Fibroblast of skin of back (primary cell): ENCODE measurements at places on chromosomes 2 and 18.

GRCh38 chr2:120607996-120608395, 127.7 kb upstream of the GLI2 start:
- no peak for DNase-seq

DNA sequence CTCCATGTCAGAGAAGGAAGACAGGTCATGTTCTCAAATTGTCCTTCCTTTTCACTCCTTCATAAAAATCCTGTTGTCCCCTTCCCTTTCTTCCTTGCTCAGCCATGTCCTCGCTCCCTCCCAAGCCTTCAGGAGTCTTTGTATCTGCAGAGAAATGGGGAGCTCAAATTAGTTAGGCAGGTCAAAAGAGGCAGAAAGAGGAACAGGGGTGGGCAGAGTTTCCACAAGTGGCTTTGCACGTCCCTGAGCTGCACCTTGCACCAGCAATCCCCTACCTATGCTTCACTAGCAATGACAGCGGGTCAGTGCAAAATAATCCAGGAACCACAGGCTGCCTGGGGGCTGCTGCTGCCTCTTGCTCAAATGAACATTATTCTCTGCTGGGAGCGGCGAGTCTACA, 152.1 kb upstream of the ITGA6 start:
- no peak for DNase-seq

- no peak for DNase-seq
These were observed 226.7 kb upstream of the ZNF804A start for GRCh38 chr2:184371641-184372040.

- no peak for DNase-seq
These were observed 32.6 kb downstream of the CREG2 start for GRCh38 chr2:101354420-101355311.

GRCh38 chr2:136342138-136342537, 224.2 kb upstream of the CXCR4 start:
- DNase-seq, result no peak

DNA sequence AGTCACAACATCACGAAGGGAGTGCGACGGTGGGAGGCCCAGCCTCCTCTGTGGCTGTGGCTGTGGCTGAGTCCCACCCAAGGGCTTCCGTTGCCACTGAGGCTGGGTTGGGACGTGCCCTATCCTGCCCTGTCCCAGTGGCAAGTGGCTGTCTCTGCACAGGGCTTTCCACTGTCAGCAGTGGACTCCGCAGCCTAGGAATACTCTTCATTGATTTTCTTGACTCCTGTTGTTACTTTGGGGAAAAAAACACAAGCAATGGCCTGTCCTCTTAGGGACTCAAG, 122.7 kb downstream of the RAB3GAP1 start:
- DNase-seq, result no peak

DNA sequence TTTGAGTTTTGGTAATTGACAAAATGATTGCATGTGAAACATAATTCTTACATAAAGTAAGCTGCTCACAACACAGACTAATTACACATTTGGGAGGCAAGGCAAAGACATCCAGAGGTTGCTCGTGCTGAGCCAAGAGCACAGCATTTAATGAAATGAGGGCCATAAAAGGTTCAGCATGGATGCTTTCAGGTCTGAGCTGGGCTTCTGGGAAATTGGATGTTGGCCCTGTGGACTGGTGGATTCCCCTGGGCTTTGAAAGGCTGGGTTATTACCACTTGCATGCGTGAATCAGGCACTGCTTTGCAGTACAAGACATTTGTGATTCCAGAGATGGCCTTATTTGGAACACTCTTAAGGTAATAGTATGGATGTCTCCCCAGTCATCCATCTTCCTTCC, 533.5 kb upstream of the NRP2 start:
- DNase-seq, result peak; percentile 13

GRCh38 chr2:42854207-42854818, 61.9 kb upstream of the HAAO start:
- DNase-seq, result peak; percentile 59

DNA sequence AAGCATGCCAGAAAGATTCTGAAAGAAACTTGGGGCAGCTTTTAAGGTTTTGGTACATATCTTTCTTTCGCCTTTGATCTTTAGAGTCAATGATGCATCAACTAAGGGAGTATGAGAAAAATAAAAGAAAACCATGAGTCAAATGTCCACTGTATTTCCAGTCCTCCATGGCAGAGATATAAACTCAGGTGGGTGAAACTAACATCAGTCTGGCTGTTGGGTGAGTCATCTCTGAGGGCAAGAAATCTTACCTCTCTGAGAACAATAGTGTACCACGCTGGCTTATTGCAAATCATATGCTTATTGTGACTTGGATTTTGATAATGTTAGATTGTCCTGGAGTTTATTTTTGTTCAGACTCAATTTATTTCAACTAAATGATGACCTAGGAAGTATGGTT, 521.0 kb downstream of the PLCL1 start:
- DNase-seq, result no peak

DNA sequence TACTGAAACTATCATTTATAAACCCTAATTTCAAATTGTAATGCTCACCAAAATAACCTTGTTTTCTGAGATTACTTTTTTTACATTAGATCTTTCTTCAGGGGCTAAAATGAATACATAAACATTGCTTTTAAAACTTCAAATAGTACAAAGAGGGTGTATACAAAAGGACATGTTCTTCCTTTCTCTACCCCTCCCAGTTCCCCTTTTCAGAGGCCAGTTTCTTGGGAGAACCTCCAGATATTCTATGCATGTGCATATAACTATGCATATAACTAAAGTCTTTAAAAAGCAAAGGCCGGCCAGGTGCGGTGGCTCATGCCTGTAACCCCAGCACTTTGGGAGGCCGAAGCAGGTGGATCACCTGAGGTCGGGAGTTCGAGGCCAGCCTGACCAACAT, 10.6 kb upstream of the FAM117B start:
- DNase-seq, result no peak

GRCh38 chr2:126889496-126890135, 9.1 kb upstream of the TEX51 start:
- no peak for DNase-seq

DNA sequence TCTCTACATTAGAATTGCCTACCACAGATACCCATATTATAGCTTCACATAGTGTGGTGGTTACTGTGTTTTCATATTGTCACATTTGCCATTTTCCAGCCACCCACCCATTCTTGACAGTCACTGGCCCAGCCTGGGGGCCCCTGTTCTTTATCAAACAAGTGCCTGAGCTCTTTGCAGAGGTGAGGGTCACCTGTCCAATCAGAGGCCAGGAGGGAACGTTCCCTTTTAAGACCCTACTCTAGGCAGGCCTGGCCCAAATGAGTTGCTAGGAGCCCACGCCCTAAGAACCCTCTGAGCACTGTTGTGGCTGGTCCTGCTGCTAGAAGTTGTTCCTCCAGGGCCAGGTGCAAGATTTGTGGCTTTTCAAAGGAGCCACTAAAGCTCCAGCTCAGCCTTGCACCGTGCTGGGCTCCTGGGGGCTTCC, 5.2 kb downstream of the IL37 start:
- no peak for DNase-seq

- DNase-seq, result no peak
These were observed 85.6 kb downstream of the MARCHF4 start for GRCh38 chr2:216286616-216287231.

DNA sequence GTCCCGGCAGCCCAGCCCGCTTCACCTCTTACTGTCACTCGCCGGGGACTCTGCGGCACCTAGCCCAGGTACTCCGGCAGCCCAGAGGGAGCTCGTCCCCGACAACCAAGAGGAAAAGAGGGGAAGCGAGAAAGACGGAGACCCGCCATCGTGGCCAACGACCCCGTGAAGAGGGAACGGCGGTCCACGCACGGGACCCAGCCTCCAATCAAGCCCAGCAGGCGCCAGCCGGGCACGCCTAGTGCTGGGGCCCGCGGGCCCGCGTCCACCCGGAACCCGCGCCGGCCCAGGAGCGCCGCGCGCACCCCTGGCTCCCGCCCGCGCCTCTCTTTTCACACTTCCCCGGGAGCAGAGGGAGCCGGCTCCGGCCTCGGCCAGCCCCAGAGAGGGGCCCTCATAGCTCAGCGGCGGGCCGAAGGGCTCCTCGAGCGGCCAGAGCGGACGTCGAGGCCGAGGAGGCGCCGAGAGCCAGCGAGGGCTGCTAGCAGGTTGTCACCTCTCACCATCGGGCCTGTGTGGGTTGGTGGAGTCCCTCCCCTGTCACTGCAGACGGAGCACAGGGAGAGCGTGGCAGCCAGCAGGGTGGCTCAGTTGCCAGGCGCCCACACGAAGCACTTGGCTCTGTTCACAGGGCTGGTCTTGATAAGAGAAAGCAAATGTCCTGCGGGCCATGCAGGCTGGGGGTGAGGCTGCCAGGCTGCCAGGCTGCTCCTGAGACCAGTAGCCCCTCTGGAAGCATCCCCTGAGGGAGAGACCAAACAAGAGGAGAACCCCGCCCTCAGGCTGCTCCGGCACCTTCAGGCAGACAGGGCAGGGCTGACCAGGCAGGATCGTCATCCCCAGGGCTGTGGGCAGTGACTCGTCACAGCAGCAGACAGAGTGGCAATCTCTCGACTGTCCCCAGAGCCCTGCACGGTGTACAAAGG, 36.9 kb upstream of the KLF11 start:
- peak; percentile 43 for DNase-seq

GRCh38 chr2:13034861-13035260, 318.1 kb downstream of the TRIB2 start:
- DNase-seq, result peak; percentile 72

DNA sequence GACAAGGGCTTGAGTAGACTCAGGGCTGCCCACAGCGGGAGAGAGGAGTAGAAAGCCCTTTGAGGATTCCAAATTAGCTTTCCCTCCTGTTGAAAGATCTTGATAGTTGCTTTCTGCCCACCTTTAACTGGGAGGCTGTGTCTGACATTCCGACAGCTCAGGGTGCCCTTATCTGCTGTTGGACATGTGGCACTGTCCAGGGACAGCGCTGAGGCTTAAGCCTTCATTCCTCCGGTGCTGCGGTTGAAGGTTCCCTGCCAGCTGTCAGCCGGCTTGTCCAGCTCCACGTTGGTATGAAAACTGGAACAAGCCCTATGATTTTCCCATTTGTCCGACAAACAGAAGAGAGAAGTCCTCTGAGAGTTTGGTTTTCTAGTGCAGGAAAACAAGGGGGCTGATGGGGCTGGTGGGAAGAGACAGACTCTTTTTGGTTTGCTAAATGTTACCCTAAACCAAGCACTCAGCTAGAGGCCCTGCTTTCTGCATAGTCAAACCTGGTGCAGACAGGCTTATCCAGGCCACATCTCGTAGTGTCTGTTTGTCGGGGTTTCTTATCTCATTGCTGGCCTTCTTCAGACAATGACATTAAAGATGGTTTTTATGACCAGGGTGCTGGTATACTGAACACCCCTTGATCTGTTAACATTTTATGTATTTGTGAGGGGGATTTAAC, 24.5 kb downstream of the GREB1 start:
- no peak for DNase-seq

DNA sequence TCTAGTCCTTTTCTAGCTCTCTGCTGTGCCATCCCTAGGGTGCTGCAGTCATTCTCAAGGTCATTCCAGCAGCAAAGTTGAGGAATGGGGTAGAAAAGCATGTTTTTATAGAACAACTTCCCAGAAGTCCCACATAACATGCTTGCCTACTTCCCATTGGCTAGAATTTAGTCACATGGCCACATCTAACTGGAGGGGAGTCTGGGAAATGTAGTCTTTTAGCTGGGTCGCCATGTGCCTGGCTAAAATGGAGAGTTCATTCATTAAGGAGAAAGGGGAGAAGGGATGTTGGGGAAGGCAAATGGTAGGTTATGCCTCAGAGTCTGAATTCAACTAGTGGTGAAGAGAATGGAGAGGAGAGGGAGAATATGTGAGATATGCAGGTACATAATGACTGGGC, 85.7 kb downstream of the SLC4A3 start:
- peak; percentile 53 for DNase-seq

- DNase-seq, result no peak
These were observed 50.5 kb downstream of the CCDC85A start for GRCh38 chr2:56234241-56234640.

DNA sequence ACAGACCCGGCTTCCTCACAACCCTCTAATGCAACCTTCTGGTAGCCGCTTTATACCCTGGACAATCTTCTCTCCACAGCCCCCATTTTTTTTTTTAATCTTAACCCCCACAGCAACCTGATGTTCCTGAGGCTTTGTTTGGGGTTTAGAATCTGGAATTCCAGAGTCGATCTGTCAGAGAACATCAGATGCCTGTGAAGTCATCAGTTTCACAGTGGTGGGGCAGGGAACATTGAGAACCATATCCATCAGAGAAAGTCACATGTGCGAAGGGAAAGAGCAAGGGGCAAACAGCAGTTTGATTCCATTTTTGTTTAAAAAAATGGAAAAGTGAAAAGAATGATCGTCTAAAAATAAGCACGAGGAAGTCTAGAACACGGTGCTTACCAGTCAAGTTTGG, 20.6 kb downstream of the NPAS2 start:
- no peak for DNase-seq
